ENCODE measurements at places on chromosomes 11 and 22. TPM values are rescaled to one million over a fixed set of nuclear protein-coding genes. Genes with fewer than 3 reads are reported as not detected.

Gene CECR2
- total RNA-seq, result not detected

Gene ANGPTL5
- total RNA-seq, result not detected

Gene RBM4
- 118 TPM for total RNA-seq

Gene PLXNB2
- 48.4 TPM for total RNA-seq

Gene MMP13
- not detected for total RNA-seq

Gene CCDC87
- 0.55 TPM for total RNA-seq

Gene CARD18
- total RNA-seq, result not detected

Gene LIPT2
- 3.1 TPM for total RNA-seq

Gene SMIM35
- total RNA-seq, result 2.2 TPM

Gene TRIM51
- not detected for total RNA-seq

Gene RAB3IL1
- not detected for total RNA-seq

Gene EFEMP2
- 4.8 TPM for total RNA-seq

Gene CLMP
- 0.29 TPM for total RNA-seq

Gene PRR33
- 0.08 TPM for total RNA-seq

Gene OR10D3
- not detected for total RNA-seq

Gene FGF19
- not detected for total RNA-seq

Gene DGCR6
- 1.2 TPM for total RNA-seq

Gene DRD2
- not detected for total RNA-seq

Gene ASPHD2
- total RNA-seq, result 10.0 TPM

Gene TCIRG1
- total RNA-seq, result 238 TPM

Gene SLC22A12
- not detected for total RNA-seq

Gene DNHD1
- total RNA-seq, result 17.8 TPM

Gene KRTAP5-10
- not detected for total RNA-seq

Gene P4HA3
- not detected for total RNA-seq

Gene GSTT2B
- total RNA-seq, result not detected

Gene C11orf91
- not detected for total RNA-seq

Gene TMEM135
- total RNA-seq, result 39.8 TPM

Gene FGF3
- not detected for total RNA-seq

Gene PRODH
- total RNA-seq, result not detected

Gene E2F8
- total RNA-seq, result 44.4 TPM

Gene SLC43A3
- 103 TPM for total RNA-seq

All from activated CD8-positive, alpha-beta T cell treated with anti-CD3 and anti-CD28 coated beads, Interleukin-2, amount 10 ng/mL, durations not matched to agents 7 days and 5 days (primary cell).